ENCODE measurements at places on chromosomes 6 and 20.

DNA sequence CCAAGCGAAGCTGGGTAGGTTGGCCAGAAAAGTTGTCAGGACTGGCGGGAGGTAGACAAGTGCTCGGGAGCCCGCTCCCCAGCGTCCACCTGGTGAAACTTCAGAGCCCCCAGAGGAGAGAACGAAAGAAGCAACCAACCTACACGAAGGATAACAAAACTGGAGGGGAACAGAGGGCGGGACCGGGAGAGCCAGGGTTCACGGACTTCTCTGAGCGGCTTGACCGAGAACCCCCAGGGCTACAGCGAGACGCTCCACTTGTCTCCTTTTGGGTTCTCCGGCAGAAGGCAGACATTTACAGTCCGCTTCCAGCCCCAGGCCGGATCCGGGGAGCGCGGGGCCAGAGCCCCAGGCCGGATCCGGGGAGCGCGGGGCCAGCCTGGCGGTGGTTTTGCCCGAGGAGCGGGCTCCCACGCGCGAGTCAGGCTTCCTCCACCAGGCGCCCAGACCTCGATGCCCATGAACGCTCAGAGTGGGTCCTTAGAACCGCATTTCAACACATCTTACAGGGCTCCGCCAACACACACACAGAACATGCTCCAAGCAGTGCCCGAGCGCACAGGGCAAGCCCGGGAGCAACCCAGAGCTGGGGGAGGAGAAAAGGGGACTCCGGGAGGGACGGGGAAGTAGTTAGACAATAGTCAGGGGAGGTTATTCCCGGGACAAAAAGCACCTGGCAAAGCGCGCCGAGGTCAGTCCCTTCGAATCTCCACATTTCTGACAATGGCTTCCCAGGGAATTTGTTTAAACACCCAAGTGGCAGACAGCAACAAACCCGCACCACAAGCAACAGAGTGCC, 1.1 kb downstream of the PTPRK start:
- DNase-seq: peak; percentile 32

GRCh38 chr6:161168281-161168891, 105.5 kb downstream of the AGPAT4 start:
- peak; percentile 72 for DNase-seq

DNA sequence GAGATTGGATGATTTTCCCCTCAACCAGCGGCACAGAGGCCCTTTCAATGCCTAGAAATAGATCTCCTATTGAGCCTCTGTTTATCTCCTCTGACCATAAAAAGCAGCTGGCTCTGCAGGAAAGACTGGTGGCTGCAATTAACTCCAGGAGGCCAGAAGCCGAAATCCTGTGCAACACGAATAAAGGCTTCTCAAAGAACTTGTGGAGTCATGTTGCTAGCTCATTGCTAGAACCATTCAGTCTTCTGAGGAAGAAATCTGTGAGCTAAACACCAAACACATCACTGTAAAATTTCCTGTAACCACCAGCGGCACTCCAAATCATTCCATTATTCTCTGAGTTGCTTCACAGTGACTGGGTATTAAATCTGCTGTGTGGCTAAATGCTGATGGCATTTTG, 49.1 kb upstream of the TPD52L1 start:
- no peak for DNase-seq

DNA sequence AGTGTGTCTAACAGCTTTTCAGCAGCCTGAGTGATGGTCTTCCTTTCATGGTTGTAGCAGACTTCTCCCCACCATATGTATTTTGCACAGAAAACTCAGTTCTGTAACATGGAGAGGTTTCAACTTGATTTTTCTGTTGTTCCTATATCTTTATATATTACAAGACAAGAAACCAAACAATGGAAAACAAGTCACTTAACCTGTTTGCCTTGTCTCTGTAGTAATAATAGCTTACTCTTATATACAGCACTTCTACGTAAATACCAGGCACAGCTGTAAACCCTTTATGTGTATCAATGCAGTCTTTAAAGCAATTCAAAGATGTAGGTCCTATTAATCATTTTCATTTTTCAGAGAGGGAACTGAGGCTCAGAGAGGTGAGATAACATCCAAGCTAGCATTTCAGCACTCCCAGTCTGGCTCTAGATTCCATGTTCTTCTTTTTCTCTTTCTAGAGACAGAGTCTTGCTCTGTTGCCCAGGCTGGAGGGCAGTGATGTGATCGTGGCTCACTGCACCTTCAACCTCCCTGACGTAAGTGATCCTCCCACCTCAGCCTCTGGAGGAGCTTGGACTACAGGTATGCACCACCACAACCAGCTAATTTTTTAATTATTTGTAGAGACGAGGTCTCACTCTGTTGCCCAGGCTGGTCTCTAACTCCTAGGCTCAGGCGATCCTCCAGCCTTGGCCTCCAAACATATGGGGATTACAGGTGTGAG, 90.4 kb downstream of the DTNBP1 start:
- no peak for DNase-seq

DNA sequence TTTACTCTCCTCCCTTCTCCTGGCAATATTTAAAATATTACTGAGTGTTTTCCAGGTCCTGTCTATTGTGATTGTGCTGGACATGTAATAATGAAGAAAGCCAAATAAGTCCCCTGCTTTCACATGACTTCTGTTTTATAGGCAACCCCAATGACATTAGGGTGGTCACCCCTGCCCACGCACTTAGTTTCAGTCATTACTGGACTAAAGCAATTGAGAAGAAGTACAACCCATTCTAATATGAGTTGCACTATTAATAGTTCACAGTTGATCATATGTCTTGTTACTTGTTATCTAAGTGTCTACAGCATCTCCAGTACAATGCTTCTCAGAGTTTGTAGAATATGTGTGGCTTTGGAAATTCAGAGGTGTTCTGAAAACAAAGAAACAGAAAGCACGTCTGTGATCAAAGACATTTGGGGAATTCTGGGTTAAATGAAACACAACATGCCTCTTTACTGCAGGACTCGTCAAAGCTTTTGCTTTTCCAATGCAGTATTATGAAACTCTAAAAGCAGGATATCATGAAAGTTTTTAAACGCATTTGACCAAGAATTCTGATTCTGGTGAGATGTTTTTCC, 789.5 kb downstream of the DHX35 start:
- no peak for DNase-seq

- no peak for DNase-seq
These were observed 565.1 kb downstream of the C6orf118 start for GRCh38 chr6:164744301-164744700.

DNA sequence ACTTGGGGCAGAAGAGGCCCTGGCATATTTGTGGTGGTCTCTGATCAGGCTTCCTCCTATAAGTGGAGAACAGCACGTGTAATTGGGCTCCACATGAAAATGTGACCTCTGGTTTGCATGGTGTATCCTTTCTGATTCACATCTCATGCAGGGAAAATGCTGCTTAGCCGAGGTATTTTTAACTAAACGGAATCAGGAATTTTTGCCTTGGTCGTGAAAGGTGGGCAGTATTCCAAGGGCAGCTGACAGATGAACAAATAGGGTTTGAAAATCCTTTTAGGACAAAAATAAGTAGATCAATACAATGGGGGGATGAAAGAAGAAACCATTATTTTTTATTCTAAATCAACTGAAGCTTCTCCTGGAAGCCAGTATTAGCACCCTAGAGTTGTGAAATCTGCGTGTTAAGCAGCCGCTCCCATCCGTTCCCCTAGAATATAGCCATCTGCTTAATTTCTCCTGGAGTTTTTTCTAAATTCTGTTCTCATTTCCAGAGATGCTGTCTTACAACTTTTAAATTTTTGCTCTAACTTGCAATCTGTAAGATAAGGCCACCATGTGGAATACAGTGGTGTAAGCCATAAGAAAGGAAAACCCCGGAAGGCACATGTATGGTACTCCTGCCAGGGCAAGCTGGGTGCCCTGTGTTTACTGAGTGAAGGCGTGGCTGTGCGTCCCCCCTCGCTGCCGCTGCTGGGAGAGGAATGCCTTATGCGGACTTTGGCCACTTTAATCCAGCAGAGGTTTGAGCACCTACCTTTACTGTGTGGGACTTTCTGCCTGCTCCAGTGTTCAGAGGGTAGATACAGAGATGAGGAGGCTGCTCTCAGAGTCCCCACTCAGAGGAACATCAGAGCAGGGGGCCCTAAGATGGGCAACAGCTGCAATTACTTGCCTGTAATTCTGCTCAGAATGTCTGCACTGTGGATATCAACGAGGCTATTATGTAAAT, 52.4 kb downstream of the SYNJ2 start:
- no peak for DNase-seq

DNA sequence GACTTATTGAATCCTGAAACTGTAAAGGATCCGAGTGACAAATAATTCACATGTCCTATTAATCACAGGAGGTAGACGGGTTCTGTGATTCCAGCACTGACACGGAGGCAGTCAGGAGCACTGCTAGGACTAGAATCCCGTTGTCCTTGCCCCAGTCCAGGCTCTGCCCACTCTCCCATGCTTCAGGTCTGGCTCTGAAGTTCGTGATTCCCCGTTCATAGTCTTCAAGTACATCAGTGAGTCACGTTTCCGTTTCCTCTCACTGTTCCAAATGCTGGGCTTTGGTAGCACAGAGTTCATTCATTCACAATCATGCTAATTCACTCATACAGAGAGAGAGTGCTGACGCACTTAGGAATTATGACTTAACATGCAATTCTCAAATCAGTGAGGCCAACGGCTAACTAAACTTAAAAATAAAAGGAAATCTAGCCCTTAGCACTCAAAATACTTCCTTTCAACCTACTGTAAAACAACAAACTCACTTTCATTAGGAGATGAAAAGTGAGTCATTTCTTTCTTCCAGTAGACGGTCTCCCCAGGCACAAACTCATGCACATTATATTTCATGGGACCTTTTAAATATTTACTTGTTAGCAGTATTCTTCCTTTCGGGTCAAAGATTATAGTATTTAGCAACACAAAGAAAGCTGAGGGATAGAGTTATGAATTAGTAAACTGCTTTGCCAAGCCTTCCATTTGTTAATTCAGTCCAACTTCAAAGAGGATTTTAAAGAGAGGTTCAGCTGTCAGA, 94.0 kb upstream of the NHSL1 start:
- DNase-seq: peak; percentile 96

DNA sequence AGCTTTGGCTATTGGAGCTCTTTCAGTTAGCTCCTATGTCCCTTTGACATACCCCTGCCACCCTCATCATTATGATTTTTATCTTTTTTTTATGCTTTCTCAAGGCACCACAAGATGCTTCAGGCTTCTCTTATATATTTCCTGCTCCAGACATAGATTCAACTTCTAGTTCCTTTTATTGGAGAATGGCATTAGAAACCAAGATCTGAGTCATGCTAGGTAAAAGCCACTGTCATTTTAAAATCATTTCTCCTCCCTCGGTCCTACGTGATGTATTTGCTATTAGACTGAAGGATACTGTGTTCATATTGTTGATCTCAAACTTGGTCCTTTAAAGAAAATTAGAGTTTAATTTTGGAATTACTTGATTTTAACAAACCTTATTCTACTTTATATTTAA, 8.3 kb downstream of the TENT5A start:
- no peak for DNase-seq

GRCh38 chr6:2784061-2784460, 18.9 kb downstream of the WRNIP1 start:
- no peak for DNase-seq

- DNase-seq: no peak
These were observed 11.1 kb downstream of the CRISP1 start for GRCh38 chr6:49855221-49855620.

DNA sequence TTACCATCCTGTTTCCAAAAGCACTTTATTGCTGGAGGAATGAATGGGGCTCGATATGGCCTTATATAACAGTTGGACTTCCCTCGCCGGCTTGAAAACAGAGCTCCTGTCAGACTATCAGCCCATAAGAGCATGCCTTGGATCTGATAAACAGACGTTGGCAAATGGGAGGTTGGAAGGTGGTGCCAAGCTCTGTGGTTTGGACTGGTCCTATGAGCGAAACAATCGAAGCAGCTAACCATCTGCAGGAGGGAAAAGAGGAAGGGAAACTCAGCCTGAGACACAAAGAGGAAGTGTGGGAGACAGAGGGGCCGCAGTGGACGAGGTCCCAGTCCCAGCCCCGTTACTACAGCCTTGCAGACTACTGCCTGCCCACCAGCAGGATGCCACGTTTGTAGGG, 92.9 kb downstream of the TFAP2C start:
- DNase-seq: no peak

- no peak for DNase-seq
These were observed 50.2 kb upstream of the REV3L start for GRCh38 chr6:111533087-111533784.

- DNase-seq: no peak
These were observed 21.6 kb upstream of the CHRNA4 start for GRCh38 chr20:63382551-63383300.

- no peak for DNase-seq
These were observed 576.6 kb downstream of the PTPRT start for GRCh38 chr20:42613076-42613475.

GRCh38 chr20:31630187-31630790, 7.4 kb upstream of the COX4I2 start:
- DNase-seq: no peak

- DNase-seq: no peak
These were observed 165.5 kb downstream of the PRKN start for GRCh38 chr6:162562041-162562440.

DNA sequence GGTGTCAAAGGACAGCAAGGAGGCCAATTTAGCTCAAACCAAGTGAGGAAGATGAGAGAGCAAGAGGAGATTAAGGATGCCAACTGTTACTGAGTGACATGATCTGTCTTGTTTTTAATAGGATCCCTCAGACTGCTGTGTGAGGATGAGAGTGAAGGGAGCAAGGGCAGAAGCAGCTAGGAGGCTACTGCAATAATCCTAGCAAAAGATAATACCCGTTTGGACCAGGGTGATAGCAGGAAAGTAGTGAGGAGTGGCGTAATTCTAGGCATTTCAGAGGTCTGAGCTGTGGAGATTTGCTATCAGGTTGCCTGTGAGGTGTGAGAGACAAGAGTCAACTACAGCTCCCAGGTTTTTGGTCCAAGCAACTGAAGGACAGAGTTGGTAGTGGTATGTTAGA, 14.7 kb downstream of the UBE2V1 start:
- DNase-seq: no peak

GRCh38 chr6:118890997-118891790, 2.8 kb upstream of the ASF1A start:
- DNase-seq: no peak

DNA sequence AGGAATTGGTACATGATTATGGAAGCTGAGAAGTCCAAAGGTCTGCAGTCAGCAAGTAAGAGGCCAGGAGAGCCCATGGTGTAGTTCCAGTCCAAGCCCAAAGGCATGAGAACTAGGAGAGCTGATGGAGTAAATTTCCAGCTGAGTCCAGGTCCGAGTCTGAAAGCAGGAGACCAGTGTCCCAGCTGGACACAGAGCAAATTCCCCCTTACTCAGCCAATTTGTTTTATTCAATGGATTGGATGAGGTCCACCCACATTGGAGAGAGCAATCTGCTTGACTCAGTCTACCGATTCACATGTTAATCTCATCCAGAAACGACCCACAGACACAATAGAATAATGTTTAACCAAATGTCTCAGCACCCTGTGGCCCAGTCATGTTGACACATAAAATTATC, 14.9 kb downstream of the TMEM181 start:
- no peak for DNase-seq

- DNase-seq: no peak
These were observed 372.7 kb upstream of the CITED2 start for GRCh38 chr6:139747154-139747553.
